NCI-H2107 (cell line): ENCODE measurements at places on chromosomes 5 and 9.

- DNase-seq, result no peak
Observed at GRCh38 chr5:148482697-148483462, 99.1 kb downstream of the FBXO38 start.

DNA sequence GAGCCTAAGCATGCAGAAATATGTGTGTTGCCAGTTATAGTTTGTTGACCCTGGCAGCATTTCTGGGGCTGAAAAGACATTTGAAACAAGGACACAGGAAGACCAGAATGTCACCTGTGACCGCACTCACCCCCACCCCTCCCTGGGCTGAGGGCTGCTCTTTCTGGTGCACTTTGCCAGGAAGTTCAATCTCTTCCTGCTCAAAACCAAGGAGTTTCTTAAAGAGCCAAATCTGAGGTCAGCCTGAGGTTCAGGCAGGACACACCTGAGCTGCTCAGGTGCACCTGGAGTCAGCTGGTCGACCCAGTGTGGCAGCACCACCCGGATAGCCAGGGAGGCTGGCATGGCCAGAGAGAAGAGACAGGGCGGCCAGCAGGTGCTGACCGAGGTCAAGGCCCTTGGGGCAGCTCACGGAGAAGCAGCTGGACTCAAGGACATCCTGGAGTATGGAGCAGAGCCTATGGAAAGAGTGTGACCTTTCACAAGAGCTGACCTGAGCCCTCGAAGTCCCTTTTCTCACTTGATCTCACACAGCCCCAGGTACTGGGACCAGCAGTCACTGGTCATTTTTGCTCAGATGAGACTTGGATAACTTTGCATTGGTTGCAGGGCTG lies 376.9 kb upstream of the IRX4 start:
- no peak for DNase-seq

DNA sequence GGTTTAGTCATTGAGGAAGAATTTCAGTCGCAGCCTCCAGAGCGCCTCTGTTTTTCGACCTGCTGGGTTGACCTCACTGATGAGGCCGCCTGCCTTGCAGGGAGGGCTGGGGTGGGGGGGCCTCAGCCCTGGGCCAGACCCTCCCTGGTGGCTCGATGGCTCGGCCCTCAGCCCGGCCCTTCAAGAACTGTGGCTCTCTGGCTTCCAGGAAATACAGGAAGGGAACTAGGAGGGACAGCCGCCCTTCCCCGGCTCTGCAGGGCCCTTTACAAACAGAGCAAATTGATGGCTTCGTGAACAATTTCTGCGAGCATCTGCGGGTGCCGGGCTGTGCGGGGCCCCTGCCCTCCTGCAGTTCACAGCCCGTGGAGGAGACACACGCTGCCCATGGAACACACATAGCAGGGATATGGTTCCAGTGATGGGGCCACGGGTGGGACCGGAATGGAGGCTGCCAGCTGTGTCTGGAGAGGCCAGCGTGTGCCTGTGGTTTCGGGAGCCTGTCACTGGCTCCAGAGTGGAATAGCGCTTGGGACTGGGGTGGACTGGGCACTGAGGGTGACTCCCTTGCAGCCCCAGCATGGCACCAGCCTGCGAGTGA lies 39.6 kb downstream of the COL5A1 start:
- no peak for DNase-seq

GRCh38 chr5:7876867-7877266 lies 7.9 kb downstream of the MTRR start:
- DNase-seq, result no peak

- DNase-seq, result no peak
Observed at GRCh38 chr5:115470921-115471320, 73.7 kb downstream of the FEM1C start.
